ENCODE measurements at places on chromosomes 5 and 9.

DNA sequence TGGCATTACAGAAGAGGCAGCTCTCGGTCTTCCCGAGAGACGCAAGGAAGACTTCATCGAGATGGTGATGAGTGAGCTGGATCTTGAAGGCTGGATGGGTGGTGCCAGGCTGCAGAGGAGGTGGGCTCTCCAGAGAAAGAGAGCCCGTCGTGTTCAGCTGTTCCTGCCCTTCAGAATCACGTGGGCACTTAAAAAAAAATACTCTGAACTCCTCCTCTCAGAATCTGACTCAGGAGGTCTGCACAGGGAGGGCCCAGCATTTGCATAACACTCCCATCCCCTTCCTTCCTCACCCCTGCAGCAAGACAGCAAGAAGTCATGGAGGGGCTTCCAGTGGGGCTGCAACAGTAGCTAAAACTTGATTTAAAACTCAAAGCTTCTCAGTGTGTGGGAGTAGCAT, 203.0 kb downstream of the ATPSCKMT start:
- DNase-seq, result no peak

DNA sequence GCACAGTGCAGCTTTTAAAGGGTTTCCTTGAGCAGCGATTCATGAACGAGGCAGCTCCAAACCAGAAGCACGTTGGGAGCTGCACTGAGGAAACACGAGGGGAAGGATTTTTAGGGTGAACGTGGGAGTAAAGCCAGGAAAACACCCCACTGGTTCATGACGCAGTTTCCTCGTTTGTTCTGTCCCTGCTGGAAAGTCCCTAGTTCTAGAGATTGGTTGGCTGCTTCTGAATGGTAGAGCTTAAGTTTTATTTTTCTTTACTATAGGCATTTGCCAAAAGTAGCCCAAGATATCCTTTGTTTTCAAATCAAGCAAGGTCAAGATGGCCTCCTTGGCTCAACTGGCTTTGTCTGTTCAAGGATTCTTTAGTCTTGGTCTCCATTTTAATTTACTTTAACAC, 116.5 kb upstream of the CACNA1B start:
- DNase-seq, result peak; percentile 52

- no peak for DNase-seq
Measured at GRCh38 chr5:154440540-154440939, 5.3 kb upstream of the SAP30L start.

GRCh38 chr5:68922172-68922987, 171.4 kb upstream of the SLC30A5 start:
- no peak for DNase-seq

- no peak for DNase-seq
Measured at GRCh38 chr5:456351-457194, 13.6 kb downstream of the EXOC3 start.
